ENCODE measurements at places on chromosomes 1 and 21.

DNA sequence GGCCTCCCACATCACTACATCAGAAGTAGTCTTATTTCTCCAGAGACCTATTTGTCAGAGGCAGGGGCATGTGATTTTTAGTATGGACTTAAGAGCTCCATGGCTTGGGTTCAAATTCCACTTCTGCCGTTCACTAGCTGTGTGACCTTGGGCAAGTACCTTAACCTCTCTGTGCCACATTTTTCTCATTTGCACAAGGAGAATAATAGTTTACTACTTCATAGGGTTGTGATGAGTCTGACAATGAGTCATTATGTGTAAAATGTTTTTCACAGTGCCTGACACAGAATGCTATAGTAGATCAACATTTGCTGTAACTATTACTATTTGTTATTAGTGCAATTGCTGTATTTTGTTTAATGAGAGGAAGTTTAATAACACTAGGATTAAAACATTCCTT is 200.6 kb downstream of the PRDM2 start:
- no peak for DNase-seq

- peak; percentile 77 for DNase-seq
Measured at GRCh38 chr1:155776414-155776813, 80.6 kb downstream of the GON4L start.

DNA sequence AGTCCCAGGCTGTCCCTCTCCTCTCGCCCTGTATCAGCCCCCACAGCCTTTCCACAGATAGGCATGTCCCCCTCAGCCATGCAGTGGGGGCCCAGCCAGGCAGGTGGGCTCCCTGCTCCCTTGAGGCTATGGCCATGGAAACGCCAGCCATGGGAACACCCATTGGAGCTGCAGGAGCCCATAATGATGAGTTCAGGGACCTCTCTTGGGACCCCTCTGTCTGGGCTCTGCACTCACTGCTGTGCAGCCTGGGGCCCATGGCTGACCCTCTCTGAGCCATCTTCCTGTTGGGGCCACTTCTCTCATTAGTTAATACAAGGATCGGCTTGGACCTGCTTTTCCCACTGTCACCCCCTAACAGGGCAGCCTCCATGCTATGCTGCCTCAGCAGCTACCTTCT is 33.2 kb downstream of the WNT3A start:
- no peak for DNase-seq

DNA sequence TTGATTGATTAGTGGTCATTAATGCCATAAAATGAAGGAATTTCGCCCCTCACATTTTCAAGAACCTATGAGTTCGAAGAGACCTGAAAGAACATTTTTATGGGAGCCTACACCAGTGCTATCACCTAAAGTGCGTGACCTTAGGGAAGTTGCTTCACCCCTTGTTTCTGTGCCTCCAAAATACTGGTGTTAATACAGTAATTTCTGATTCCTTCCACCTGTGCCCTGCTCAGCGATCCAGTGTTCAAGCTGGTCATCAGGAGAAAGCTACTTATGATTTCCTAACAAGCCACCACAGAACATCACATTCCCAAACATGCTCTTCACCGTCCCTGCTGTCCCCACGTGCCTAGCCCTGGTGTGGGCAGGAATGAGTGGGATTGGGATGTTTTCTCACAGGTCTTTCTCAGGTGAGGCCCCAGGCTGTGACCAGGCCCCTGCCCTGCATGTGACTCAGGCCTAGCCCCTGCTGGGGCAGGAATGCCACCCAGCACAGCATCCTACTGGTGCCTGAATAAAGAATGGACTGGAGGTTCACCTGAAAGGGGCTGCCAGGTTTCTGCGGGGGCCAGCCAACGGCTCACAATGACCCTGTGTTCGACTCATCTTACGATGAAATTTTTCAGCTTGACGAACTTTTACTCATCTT is 60.3 kb downstream of the CD247 start:
- no peak for DNase-seq

GRCh38 chr1:6625584-6626149 is 999 bp downstream of the THAP3 start:
- no peak for DNase-seq

GRCh38 chr21:36902331-36902730 is 64.1 kb downstream of the HLCS start:
- no peak for DNase-seq

GRCh38 chr1:226738421-226738994 is 574 bp downstream of the ITPKB start:
- no peak for DNase-seq

DNA sequence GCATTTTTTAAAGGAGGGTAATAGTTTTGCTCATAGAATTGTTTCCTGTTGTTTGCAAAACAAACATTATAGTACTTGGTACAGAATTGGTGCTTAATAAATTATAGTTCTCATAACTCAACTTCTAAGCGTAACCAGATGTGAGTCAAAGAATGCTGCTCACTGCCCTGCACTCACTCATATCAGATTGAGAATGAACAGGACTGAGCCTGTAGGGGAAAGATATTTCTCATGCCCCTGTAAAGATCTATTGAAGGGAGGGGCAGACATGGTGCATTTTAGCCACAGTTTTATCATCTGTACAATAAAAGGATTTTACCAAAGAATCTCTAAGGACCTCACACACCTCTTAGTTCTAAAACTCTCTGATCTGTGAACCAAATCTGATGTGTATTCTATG is 358.5 kb downstream of the SEC16B start:
- no peak for DNase-seq

DNA sequence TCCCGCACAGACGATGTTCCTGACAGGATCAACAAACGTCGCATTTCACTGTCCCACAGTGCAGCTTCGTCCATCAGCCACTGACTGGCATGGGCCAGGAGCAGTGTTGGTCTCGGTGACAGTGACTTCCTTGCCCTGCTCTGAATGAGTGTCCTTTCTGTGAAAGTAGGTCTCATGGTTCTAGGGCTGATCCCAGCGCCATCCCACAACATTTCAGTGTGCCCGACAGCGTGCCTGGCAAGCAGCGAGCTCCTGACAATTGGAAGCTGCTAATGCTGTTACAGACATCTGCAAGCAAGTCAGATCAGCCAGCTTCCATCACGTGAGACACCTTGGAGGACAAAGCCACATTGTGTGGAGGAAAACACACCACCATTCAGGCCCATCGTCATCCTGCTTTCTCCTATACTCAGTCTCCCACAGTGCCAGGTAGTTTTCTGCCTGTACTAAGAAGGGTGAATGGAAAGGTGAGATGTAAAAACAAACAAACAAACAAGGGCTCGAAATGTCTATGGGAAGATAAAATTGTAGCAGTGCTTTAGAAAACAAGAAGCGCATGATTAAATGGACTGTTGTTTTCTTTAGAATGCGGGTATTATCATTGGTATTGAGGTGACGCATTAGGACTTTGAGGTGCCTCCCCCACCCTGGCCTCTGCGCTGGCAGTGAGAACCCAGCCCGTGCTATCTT is 21.9 kb downstream of the ERRFI1 start:
- peak; percentile 61 for DNase-seq

- DNase-seq = no peak
Measured at GRCh38 chr1:42735477-42736105, 4.4 kb downstream of the CLDN19 start.

- no peak for DNase-seq
Measured at GRCh38 chr21:36730291-36731281, 31.7 kb downstream of the SIM2 start.

- DNase-seq = no peak
Measured at GRCh38 chr1:87224201-87224600, 104.5 kb upstream of the LMO4 start.

DNA sequence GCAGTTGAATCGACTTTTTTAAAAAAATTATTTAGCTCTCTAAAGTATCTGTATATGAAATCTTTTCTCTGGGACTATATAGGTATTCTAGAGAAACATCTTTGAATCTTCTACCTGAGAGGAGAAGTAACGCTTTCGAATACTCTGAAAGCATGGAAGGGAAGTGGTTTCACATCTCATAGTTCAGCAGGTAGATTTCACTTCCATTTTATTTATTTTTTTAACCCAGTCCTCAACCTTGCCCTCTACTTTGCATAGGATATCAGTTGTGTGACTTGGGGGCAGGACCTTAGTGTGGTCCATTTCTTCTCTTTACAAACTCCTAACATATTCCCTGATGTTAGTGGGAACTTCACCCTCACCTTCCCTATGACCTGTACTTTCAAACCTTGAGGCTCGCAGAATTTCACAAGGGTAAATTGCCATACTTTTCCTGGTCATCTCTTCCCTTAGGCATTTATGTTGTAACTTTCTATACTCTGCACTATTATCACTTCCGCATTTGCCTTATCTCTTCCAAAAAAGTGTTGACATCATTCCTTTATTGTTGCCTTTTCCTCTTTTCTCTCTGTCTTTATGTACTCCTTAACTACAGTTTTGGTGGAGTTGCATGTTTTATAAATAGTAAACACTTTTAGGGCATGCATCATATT is 1208.5 kb upstream of the ADGRL4 start:
- DNase-seq = no peak

DNA sequence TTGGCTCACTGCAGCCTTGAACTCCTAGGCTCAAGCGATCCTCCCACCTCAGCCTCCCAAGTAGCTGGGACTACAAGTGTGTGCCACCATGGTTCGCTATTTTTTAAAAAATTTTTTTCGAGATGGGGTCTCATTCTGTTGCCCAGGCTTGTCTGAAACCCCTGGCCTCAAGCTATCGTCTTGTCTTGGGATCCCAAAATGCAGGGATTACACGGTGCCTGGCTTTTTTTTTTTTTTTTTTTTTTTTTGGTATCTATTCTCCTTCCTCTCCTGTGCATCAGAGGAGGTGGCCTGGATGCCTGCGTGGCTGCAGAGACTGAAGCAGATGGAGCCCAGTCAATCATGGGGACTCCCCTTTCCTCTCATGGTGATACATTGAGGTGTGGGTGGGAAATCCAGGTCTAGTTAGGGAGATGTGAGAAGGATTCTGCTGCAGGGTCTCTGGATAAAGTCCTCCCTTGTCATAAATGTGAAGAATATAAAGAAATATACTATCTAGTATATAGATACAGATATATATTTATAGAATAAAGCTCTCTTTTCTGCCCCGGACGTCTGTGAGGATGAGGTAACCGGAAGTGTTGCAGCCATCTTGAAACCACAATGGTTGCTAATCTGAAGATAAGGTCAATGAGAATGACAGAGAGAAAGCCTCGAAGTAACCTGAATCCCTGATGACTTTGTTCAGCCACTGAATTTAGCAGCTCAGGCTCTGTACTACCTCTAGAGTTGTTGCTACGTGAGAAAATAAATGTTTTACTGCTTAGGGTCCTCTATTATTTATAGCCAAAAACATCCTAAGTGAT is 19.5 kb upstream of the RGSL1 start:
- no peak for DNase-seq

GRCh38 chr1:17121881-17122280 is 2.6 kb upstream of the PADI2 start:
- no peak for DNase-seq

DNA sequence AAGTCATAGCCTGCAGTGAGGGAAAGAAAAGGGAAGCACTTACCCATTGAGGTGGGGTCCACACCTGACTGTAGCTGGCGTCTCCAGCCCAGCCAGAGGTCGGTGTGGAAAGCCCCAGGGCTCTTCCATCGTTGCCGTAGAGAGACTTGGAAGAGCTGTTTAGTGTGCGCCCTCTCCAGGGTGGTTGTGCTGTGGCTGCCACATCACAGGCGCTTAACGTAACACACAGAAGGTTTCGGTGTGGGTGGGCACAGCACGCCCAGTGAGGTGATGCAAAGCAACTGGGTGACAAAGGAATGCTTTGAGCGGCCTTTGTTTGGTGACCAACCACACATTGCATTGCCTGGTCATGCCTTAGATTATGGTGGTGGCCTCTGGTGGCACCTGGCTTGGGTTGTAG is 36.8 kb upstream of the KIF1B start:
- DNase-seq = no peak

- no peak for DNase-seq
Measured at GRCh38 chr1:192516776-192517297, 58.7 kb upstream of the RGS1 start.

DNA sequence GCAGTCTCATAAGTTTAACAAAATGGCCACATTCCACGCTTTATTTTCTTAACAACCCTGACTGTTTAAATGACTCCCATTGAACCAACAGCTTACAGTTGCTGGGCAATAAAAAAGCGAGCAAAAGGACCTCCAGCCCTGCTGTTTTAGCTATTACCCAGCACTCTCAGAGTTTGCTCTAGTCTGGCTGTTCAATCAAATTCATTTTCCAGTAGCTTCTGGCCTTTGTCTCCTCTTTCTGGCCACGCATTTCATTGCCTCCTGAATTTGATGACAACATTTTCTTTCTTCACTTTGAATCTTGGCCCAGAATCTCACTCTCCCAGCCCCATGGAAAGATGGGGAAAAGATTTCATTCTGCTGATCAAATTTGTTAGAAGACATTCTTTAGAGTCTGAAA is 44.1 kb upstream of the DOCK7 start:
- DNase-seq = no peak

GRCh38 chr1:179818260-179818659 is 59.3 kb downstream of the TOR1AIP2 start:
- DNase-seq = no peak

GRCh38 chr1:56284928-56285327 is 294.4 kb downstream of the PLPP3 start:
- DNase-seq = no peak

GRCh38 chr1:227255086-227255732 is 63.1 kb downstream of the CDC42BPA start:
- DNase-seq = no peak

DNA sequence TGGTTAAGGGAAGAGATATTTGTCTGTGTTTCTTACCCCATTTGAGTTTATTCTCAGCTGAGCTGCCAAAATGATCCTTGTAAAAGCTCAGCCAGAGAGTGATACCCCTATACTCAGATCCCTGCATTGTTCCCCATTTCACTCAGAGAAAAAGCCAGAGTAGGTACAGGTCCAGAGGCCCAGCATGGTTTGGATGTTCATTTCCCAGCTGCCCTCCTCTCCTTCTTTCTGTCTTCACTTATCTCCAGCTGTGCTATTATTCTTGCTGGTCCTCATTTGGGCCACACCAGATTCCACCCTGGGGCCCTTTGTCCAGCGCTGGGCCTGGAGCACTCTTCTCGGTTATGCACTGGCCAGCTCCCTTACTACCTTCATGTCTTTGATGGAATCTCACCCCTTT is 187.7 kb downstream of the CHRM3 start:
- DNase-seq = no peak

DNA sequence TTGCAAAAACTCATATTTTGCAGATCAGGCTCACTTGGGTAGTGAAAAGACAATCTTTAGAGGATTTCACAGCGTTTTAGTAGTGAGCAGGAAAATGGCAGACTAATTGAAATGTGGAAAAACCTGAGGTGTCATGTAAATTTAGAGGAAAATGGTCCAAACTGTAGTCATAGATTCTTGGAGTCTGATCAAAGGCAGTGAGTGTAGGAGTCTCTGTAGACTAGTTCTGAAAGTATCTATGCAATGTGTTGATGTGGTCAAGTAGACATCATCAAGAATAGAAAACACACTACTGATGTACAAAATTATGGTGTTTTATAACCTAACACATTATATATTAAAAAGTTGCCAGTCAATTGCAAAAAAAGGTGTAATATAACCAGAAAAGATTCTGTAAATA is 143.2 kb upstream of the C1orf105 start:
- no peak for DNase-seq

- no peak for DNase-seq
Measured at GRCh38 chr1:246214708-246215509, 292.2 kb downstream of the SMYD3 start.
